ENCODE measurements at places on chromosomes 1 and 21.

GRCh38 chr1:81071072-81071858, 729.5 kb upstream of the ADGRL2 start:
- DNase-seq, result no peak

DNA sequence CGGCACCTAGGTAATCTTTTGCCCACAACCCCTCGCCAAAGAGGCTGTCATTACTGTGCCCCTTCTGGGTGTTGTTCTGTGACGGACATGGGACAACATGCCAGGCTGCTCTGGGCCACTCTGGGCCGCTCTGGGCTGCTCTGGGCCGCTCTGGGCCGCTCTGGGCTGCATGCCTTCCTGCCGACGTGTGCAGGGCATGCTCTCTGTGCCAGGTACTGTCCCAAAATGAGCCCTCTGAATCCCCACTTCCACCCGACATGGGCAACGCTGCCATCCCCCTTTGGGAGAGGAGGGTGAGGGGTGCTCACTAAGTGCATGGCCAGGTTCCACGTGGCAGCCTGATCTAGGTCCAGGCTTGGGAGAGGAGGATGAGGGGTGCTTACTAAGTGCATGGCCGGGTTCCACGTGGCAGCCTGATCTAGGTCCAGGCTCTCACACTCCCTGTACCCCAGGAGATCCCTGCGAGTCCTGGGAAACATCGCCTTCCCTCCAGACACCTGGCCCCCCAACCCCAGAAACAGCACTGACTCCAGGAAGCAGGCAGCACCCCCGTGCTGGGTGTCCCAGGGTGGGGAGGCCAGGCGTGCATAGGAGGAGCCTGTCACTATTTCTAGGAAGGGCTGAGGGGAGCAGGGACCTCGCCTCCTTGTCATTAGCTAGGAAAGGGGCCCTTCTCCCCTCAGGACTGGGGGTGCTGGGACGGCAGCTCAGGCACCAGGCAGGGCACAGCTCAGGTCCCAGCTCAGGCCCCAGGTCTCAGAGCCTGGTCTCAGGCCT, 16.5 kb downstream of the TTC34 start:
- DNase-seq, result no peak

GRCh38 chr1:76433526-76433925, 359.0 kb downstream of the ST6GALNAC3 start:
- peak; percentile 1 for DNase-seq

DNA sequence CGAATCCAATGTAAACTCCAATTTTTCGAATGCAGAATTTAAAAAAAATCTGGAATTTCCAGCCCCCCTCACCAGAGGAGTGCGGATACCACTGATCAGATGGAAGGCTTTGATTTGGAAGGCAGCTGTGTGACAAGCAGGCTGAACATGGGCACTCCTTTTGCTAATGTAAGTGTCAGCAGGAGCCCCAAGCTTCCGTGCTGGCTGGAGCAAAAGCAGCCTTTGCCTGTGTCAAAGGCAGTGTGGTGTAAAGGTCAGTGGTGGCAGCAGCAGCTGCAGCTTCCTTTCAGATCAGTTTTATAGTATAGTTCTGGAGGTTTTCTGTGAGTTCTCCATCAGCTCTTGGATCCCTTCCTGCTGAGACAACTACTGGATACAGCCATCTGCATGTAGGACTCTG, 259.9 kb downstream of the CTH start:
- DNase-seq, result no peak

DNA sequence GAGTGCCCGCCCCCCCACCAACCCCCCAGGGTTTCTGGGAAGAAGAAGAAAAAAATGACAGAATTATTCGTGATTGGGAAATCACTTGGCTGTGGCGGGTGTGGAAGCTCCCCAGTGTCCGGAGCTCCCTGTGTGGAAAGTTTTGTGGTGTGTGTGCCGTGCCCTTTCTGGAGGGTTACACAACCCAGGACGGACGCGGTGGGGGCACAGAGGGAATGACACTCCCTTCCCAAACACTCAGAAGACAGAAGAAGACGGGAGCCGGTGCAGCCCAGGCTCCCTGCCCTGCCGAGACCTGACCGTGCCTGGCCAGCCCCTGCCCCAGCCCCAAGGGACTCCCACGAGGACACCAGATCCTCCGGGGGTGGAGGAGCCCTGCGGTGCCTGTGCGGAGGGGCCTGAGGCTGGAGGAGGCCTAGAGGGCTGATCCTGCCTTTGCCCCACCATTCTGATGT, 33.0 kb upstream of the ADARB1 start:
- DNase-seq, result no peak

DNA sequence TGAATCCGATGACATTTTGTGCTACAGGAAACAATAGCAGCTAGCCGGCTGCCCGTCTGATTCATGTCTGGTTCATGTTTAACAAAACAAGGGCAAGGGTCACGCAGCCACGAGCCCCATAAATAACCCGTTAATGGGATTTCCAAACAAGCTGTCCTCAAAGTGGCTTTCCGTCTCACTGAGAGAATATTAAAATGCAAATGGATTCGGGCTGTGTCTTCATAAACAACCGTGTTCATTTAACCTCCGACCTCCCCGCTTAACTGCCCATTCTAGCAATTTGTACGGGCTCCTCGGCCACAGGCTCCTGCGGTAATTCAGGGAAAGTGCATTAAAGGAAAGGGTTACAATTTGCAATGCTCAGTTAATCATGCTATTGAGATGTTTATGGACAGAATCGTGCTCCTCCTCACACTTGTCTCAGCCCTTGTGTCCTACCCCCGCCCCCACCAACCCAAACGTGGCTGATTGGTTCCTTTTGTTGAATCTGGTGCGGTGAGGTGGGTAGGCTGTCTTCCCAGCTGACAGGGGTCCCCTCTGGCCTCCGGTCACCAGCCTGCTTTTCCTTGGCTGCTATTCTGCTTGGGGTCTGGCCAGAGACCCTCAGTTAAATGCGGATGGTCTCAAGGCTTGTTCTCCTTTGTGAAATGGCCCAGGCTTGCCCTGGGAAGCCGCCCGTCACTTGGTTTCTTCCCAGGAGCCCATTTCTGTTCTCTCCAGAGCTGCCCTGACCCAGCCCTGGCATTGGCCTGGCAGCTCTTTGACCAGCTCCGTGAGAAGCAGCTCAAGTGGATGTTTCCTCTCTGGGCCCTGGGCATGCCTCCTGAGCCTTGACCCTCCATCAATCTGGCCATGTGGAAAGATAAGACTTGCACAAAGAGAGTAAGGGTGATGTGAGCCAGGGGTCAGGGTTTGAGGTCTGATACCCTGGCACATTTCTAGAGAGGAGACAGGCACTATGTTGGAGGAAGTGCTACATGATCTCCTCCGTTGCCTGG, 200.7 kb upstream of the POU3F1 start:
- DNase-seq, result no peak

- DNase-seq, result no peak
These were observed 54.6 kb downstream of the PRKCZ start for GRCh38 chr1:2104621-2105427.

DNA sequence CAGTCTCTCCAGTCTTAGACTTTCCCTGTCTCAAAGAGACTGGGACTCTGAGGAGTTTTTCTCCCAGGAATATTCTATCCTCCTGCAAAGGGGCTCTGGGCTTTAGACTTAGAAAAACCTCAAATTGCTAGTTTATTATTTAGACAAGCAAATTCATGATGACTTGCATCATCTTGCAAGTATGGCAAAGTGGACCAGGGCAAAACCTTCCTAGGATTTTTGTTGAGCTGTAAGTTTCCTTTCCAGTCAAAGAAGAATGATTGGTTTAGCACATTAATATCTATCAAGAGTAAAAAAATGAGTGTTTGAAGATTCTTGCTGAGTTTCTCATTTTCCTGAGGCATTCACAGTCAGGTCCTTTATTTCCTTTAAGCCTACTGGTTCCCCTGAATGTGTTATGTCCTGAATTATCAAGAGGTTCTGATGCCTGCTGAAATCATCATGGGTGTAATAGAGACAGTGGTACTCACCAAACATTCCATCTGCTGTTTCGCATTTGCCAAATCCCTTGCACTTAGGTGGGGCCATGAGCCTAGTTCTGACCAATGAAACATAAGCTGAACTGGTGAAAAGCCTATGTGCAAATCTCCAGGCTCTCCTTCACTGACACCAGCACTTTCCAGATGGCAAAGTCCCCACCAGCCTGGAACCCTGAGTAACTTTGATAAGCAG, 25.2 kb upstream of the SPAG17 start:
- DNase-seq, result no peak

GRCh38 chr21:38842079-38842478, 36.4 kb downstream of the ETS2 start:
- DNase-seq, result no peak

- DNase-seq, result no peak
These were observed 7.5 kb downstream of the TAF1A start for GRCh38 chr1:222582099-222582774.

DNA sequence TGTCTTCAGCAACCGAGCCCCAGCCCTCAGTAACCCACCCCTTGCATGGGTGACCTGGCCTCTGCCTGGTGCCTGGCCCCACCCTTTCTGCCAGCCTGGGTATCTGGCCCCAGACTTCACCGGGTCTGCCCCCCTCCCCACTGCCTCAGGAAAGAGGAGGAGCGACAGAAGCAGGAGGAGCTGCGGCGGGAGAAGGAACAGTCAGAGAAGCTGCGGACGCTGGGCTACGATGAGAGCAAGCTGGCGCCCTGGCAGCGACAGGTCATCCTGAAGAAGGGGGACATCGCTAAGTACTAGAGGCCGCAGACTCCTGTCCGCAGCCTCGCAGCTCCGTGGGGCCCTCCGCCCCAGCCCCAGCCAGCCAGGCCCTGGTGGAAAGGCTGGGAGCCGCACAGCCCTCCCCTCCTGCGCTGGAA, 6.1 kb downstream of the TNFRSF25 start:
- DNase-seq, result no peak

GRCh38 chr1:178937695-178938094, 66.8 kb upstream of the ANGPTL1 start:
- no peak for DNase-seq

DNA sequence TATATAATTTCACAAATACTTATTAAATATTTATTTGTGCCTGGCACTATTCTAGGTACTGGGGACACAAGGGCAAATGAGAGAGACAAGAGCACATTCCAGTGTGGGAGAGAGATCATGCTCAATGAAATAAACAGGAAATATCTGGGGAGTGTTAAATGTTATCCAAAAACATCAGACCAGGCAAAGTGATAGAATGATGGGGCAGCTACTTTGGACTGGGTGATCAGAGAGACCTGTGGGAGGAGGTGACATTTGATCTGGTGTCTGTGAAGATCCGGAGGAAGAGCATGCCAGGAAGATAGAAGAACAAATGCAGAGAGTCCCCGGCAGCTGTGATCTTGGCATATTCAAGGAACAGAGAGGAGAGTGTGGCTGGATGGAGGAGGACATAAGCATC, 27.5 kb upstream of the GNG12 start:
- no peak for DNase-seq

DNA sequence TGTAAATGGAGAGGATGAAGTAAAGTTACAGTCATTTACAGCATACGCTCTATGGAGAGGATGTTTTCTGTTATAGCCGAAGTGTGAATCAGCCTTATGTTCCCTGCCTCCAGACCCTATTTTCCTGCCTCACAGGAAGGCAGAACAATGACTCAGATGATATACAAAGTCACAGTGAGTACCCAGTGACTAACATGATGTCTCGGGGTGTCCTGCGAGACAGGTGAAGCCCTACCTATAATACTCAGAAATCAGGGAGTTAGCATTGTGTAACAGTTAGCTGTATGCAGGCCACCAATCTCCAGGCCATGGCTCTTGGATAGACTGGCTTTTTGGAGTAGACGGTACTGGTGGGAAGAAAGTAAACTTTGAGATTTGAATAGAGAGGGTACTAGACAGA, 55.6 kb upstream of the FBXO28 start:
- DNase-seq, result no peak

- no peak for DNase-seq
These were observed 127.8 kb downstream of the HS2ST1 start for GRCh38 chr1:87042111-87042811.

DNA sequence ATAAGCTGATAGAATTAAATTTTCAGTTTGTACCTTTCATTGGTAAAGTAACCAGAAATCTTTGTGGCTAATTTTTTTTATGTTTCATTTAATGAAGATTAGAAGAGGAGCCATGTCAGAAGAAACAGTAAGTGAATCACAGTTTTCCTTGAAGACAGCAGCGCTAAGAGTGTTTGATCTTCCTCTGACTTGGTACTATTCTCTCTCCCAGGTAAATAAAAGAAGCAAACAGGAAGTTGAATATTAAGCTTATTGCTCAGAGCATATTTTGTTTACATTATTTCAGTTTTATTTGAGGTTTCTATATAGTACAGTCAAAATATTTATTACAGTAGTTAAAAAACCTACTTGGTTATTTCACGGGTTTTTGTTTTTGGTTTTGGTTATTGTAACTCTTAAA, 3.7 kb downstream of the MIGA1 start:
- DNase-seq, result no peak

- DNase-seq, result peak; percentile 68
These were observed 34.1 kb downstream of the TP53BP2 start for GRCh38 chr1:223811634-223812101.

DNA sequence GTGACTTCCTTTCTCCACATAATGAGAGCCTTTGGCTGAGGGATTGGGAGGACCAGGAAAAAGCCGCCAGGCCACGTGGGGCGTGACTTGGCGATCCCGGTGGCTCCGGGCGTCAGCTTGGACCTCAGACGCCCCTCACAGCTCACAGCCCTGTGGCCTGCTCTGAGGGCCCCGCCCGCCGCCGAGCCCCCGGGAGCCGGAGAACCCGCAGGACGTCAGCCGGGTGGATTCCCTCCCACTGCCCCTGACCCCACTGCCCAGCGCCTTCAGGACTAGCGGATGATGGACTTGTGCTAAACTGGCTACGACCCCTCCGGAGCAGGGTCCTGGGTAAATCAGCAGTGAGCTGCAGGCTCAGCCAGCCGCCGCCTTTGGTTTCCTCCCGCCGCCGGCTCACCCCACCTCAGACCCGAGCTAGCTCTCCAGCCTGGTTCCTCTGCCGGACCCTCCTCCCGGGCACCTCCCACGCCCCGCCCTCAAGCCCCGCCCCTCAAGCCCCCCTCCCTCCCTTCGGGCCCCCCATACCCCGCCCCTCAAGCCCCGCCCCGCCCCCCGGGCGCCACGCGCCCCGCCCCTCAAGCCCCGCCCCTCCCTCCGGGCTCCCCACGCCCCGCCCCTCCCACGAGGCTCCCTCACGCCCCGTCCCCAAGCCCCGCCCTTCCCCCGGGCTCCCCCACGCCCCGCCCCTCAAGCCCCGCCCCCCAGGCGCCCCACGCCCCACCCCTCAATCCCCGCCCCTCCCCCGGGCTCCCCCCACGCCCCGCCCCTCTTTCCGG, 10.0 kb upstream of the FAAP20 start:
- peak; percentile 88 for DNase-seq

DNA sequence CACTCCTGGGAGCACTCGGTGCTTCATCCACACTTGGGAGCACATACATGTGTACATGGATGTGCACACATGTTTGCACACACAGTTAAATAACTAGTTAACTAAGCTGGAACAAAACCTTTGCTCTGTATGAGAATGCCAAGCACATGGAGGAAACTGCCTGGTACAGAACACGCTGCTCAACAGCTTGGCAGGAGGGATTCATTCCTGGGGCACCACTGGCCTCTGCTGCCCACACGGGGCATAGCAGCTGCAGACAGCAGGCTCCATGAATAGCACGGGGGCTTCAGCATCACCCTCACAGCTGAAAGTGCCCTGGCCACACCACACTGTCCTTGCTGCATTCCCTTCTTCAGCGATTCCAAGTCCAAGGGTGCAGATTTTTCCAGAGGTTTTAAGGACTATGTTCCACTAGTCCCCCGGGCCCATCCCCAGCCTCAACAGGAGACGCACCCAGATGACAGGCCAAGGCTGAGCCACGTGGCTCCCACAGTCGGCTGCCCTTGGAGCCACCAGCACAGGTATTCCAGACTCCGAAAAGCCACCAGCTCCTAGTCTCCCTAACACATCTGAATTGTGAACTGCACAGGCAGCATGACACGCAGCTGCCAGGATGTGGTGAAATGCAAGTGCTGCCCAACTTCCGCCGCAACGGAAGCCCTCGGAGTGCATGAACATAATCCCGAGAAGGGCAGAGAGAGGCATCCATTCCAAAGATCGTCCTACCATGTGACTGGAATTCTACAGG, 16.9 kb downstream of the NPHP4 start:
- DNase-seq, result peak; percentile 33
